A549 treated with DMSO at 1 μM for 4 hours (cell line): ENCODE measurements at places on chromosomes 7 and 10. TPM values are rescaled to one million over a fixed set of nuclear protein-coding genes. Genes with fewer than 3 reads are reported as not detected.

The ADARB2 gene
- total RNA-seq = not detected in 5 replicates

The WNT2 gene
- total RNA-seq = 0.03 to 0.04 TPM in 2 of 5 replicates, not detected in the others

The SEMA3D gene
- total RNA-seq = 0.03 to 0.05 TPM (median 0.03 TPM) in 3 of 5 replicates, not detected in the others

The EPO gene
- 0.07 to 0.09 TPM in 2 of 5 replicates, not detected in the others for total RNA-seq

The RINT1 gene
- total RNA-seq = 15.3 to 18.2 TPM (median 17.4 TPM) in 5 replicates

The RPEL1 gene
- 0.03 TPM in 1 of 5 replicates, not detected in the others for total RNA-seq

The PDE1C gene
- total RNA-seq = 4.0 to 7.1 TPM (median 6.1 TPM) in 5 replicates

The PHYHIPL gene
- 0.24 to 0.54 TPM (median 0.33 TPM) in 5 replicates for total RNA-seq

The LMOD2 gene
- total RNA-seq = not detected in 5 replicates

The HPSE2 gene
- not detected in 5 replicates for total RNA-seq
